Fibroblast of skin of left biceps (primary cell): ENCODE measurements at places on chromosomes 6 and 20.

GRCh38 chr6:130900913-130901312 is 73.7 kb downstream of the SMLR1 start:
- DNase-seq = no peak

GRCh38 chr20:14780508-14780907 is 443.1 kb upstream of the FLRT3 start:
- DNase-seq = no peak

DNA sequence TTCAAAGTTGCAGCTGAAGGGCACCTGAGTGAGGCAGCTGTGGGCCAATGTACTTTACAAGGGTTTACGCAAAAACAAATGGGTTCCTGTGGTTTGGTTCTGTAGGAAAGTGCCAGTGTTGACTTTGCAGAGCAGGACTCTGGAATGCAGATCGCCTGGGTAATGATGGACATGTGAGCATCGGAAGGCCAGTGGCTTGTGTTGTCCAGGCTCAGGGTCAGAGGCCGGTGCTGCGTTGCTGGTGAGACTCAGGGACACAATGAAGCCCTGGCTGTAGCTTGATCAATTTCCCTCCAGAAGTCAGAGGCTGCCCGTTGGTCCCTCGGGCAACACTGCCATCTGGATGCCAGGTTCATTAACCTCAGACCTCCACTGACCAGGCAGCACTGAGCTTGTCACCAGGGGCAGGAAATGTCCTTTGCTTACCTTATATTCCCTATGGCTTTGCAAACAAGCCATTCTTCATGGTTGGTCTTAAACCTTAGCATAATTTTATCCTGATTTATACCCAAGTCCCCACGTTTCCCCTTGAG is 753.4 kb downstream of the QKI start:
- DNase-seq = no peak

DNA sequence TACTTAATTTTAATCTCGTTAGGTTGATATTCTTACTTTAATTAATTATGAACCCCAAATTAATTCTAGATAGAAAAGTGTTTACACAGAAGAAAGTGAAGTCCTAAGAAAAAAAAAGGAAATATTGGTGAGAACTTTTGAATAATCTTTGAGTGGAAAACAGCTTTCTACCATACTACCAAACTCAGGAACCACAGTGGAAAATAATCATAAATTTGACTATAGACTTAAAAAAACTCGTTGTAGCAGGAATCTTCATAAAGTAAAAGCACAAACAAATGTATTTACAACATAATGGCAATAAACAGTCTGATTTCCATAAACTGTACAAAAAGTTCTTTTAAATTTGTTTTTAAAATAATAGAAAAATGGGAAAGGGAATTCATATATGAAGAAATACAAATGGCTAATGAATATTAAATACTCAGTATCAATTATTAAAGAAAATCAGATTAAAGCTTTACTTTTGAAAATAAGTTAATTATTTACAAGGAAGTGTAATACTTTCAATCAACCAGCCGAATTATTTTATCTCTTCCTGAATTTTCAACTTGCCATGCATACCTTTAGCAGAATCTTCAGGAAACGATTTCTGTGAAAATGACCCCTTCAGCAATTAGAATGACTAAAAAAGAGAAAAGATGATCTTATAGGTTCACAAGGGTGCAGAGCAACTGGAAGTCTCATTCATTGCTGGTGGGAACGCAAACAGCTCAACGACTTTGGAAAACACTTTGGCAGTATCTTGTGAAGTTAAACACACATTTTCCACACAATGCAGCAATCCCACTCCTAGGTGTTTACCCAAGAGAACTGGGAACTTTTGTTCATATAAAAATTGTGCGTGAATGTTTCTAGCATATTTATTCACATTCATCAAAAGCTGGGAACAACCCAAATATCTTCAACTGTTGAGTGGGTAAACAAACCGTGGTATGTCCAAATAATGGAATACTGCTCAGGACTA is 38.5 kb upstream of the BMP6 start:
- DNase-seq = no peak
